Glutamatergic neuron (in vitro differentiated cells): ENCODE measurements at places on chromosomes 3 and 15. TPM values are rescaled to one million over a fixed set of nuclear protein-coding genes. Genes with fewer than 3 reads are reported as not detected.

Gene EEF1AKMT4
- 1.7 TPM for total RNA-seq

DNA sequence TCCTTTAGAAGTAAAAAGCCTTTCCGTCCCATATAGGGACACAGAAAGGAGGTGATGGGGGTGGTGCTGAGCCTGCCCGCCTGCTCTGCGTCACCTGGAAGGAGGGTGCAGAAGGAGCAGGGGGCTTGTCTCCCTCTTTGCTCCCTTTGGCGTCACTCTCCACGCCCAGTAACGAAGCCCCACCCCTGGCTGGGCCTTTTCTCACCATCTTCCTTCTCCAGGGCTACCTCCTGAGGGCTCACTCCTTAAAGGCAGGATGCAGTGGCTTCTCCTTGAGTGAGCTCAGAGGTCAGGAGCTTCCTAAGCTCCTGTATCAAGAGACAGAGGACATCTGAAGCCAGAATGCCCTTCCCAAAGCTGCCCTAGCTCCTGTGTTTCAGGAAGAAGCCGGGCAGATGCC, 31.5 kb downstream of the SLCO3A1 start:
- DNase-seq, result no peak

DNA sequence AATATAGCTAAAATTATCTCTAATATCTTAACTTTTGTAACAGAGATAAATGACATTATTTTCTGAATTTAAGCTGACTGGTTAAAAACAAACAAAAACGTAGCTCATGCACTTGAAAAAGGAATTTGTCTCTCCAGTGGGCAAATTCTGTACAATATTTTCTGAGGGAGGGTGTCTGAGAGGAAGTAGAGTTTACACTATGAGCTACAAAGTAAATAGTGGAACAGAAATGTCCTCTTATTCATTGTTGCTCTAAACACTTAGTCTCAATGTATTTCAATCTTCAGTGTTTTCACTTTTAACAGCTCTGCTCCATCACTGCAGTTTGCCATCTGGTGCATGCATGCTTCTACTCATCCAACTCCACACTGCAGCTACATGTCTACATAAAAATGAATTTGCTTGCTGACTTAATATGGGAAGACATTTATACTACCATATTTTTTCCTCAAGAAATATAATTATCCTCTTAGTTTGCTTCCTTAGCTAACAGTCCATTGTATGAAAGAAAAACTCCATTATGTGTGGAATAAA, 817.4 kb upstream of the LMCD1 start:
- no peak for DNase-seq

Gene TRMT10C
- total RNA-seq, result 23.5 TPM

Gene HTR3E
- not detected for total RNA-seq

DNA sequence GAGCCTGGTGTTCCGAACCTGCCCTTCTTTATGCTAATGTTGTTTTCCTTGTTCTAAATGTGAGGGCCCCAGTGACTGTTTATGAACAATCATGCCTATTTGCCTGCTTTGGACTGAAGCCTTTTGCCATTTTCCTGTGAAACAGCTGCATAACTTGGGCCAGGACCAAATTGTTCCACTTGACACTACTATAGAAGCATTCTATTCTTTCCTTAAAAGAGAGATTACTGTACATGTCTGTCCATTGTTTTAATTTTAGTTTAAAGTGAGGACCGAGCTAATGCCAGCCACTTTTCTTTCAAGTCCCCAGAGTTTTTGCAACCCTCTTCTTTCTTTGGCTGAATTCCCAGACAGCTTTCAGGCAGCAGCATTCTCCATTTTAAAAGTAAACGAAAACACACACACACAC, 980.3 kb downstream of the CADM2 start:
- no peak for DNase-seq

Gene KY
- not detected for total RNA-seq

Gene ZPLD1
- not detected for total RNA-seq

GRCh38 chr3:37773911-37774310, 87.8 kb upstream of the CTDSPL start:
- no peak for DNase-seq

Gene SPRED1
- total RNA-seq, result 2.4 TPM

DNA sequence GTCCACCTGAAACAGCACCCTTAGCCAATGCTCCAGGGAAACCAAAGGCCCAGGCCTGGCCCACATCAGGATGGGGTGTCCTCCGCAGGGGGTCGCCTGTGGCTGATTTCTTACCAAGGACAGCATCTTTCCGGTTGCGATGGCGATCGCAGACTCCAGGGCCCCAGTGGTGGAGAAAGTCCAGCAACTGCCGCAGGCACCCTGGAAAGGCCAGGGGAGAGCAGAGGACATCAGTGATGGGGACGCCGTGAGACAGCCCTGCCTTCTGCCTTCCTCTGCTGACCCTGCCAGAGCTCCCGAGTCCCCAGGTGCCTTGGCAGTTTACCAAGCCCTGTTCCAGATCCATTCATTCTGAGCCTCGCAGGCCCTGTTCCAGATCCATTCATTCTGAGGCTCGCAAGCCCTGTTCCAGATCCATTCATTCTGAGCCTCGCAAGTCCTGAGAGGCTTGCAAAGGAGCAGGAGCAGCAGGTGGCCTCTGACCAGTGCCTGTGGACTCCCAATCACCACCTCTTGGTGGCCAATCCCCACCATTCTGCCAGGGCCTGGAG, 12.5 kb downstream of the CTSH start:
- DNase-seq, result no peak

- no peak for DNase-seq
Observed at GRCh38 chr15:70535071-70535954, 228.0 kb downstream of the UACA start.

GRCh38 chr3:197209366-197210260, 88.8 kb downstream of the DLG1 start:
- no peak for DNase-seq
